Stimulated activated CD4-positive, alpha-beta T cell treated with anti-CD3 and anti-CD28 coated beads, TNF-alpha, amount 100 ng/mL, for 24 hours (primary cell): ENCODE measurements at places on chromosomes 16 and 17.

DNA sequence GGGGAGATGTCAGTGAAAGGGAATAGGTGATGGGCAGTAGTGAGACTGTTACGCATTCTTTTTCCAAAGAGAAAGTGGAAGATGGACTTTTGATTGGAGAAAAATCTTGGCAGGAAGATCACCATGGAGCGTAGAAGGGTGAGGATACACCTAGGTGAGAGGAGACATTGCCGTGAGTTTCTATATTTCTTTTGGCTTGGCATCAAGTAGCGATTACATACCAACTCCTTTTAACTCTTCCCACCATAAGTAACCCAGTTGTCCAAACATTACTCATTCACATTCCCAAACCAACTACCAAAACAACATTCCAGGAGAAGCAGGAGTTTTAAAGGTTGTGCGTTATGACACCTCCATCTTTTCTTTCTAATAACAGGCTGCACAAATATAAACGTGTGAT is 10.7 kb upstream of the KRT28 start:
- no peak for DNase-seq

- DNase-seq, result no peak
Observed at GRCh38 chr16:81447383-81448101, 2.9 kb downstream of the CMIP start.

- no peak for DNase-seq
Observed at GRCh38 chr17:75933808-75934207, 7.0 kb downstream of the FBF1 start.

- DNase-seq, result no peak
Observed at GRCh38 chr17:8537734-8538133, 92.8 kb downstream of the MYH10 start.

DNA sequence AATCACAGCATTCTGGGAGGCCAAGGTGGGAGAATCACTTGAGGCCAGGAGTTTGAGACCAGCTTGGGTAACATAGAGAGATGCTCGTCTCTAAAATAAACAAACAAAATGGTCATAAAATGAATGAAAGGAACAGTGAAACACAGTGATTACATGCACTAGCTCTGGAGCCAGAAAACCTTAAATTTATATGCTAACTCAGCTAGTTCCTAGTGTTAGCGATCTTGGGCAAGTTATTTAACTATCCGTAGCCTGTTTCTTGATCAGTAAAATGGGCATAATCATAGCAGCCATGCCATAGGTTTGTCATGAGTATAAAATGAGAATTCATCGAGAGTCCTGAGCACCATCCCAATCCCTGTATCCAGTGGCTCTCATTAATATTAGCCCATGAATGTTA is 271.0 kb downstream of the GRIN2A start:
- DNase-seq, result no peak

DNA sequence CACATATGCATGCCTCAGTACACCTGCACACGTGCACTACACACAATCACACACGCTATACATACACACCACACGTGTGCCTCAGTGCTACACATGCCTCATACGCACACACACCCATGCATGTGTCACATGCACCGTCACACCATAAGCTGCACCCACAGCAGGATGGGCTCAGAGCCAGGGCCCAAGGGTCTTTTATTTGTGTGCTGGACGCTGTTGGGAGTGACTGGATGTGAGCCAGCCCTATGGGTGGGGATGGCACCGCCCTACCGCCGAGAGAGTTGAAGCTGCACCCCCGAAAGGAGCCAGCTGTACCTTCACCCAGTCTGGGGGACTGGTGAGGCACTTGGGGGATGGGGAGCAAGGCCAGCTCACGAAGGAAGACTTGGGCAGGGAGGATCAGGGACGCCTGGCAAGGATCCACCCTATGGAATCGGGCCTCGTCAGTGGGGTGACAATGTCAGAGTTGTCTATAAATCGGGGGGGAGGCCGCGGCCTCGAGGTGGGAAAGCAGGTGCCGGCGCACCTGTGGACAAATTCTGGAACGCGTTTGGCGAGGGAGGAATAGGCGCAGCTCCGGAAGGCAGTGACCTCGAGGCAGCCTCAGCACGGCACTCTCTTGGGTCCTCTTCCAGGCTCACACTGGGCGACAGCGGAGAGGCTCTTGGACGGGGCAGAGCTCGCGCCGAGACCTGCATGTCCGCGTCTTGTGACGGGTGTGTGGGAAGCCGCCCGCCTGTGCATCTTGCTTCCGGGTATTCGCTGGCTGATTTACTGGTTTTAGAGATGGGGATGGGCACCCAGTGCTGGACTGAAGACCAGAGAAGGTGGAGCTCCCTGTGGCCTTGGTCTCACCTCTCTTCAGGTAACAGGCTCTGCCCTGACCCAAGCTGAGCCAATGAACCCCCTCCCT is 7.3 kb downstream of the RGS11 start:
- DNase-seq, result no peak

DNA sequence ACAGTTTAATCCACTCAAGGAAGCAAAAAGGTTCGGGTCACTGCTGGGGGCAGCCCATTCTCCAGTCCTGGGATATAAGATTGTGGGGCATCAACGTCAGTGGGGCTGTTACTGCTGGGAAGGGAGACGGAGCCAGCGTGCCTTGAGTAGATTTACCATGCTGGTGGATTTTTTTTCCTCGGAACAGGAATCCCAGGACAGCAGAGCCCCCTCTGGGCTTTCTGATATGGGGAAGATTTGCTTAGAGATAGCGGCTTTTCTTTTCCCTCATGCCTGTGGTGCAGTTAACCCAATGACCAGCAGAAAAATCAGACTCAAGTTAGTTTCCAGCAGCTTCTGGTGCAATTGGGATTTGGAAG is 35.4 kb downstream of the WSCD1 start:
- DNase-seq, result no peak

GRCh38 chr17:39804839-39805238 is 59.3 kb downstream of the IKZF3 start:
- no peak for DNase-seq

- no peak for DNase-seq
Observed at GRCh38 chr16:50006964-50007363, 18.1 kb upstream of the CNEP1R1 start.

GRCh38 chr16:22235839-22236745 is 30.0 kb downstream of the EEF2K start:
- no peak for DNase-seq

GRCh38 chr17:7098802-7099459 is 15.7 kb downstream of the ASGR2 start:
- DNase-seq, result no peak

DNA sequence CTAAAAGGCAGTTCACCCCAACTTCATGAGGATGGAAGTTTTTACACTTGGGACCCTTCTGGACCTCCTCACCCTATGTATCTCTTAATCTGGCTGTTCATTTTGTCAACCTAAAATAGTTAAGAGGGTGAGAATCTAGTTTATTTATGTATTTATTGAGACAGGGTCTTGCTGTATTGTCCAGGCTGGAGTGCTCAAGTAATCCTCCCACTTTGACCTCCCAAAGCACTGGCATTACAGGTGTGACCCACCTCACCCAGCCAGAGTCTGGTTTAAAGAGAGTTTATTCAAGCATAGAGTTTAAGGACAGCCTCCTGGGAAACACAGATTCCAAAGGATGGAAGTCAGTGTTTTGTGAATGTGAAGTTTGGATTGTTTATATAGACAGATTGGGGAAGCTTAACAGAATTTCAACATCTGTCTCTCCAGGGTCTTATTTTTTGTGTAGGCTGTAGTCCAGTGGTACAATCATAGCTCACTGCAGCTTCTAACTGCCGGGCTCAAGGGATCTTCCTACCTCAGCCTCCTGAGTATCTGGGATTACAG is 8.0 kb upstream of the APPBP2 start:
- DNase-seq, result no peak

GRCh38 chr16:57226701-57227621 is 18.1 kb upstream of the ARL2BP start:
- DNase-seq, result no peak

GRCh38 chr16:81610144-81610842 is 165.7 kb downstream of the CMIP start:
- DNase-seq, result no peak

DNA sequence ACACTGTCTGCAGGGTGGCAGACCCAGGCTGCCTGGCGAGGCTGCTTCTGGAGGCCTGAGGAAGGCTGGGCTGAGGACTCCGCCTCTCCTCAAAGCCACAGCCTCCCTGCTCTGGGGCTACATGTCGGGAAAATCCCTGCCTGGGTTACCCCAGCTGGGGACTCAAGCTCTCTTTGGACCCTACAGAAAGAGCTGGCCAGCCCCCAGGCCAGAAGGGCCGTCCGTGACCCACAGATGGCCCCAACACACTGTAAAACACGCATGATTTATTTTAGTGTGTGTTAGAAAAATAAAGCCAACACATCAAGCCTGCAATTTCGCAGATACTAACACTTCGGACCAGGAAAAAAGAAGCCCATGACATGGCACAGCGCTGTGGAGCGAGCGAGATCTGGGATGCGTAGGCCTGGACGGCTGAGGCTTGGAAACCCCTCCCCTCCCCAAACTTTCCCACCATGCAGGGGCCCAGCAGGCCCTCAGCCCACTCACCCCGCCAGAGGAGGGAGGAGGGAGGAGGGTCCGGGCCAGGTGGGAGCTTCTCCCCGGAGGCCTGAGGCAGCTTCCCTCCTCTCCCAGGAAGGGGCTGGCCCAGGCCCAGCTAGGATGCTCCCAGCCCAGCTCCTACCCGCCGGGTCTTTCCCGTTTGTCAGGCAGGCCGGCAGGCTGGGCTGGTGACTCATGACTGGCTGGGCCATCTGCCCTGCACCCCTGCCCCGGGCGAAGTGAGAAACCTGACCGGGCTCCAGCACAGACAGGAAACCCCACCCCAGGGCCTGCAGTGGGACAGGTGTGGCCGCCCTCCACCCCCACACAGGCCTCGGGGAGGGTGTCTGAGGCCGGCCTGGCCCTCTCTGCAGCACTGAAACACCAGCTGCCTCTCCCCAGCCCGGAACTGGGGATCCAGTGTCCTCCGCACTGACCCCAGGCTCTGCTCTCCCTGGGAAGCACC is 34.1 kb upstream of the SLC38A10 start:
- no peak for DNase-seq

DNA sequence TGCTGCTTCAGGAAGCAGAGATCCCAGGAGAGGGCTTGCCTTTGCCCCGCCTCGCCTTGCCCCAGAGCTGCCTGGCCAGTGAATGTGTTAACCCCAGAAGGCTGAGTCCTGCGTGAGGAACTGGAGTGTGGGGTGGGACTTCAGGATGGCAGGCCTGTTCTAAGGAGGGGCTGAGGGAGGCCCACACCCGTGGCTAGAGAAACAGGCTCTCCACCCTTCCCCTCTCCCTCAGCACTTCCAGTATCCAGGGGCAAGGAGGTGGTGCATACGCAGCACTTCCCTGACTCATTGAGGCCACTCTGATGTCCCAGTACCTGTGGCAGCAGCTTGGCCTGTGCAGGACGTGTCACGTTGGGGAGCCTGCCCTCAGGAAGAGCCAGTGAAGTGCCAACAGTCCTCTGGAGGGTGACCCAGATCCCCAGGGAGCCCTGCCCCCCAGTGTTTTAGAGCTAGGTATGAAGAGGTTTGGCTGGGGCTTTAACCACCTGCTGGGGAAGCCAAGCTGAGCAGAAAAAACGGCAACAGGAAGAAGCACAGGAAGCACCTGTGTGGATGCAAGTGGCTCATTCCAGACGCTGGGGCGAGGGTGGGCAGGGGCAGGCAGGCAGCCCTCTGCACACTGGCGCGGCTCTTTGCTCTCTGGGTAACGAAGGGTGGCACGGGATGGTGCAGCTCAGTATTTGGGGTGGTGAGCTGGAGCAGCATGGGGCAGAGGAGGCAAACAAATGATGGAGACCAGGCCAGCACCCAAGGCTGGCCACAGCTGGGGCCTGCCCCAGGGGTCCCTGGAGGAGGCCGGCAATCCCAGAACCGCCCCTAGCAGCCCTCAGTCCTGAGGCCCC is 14.7 kb upstream of the CTCF start:
- no peak for DNase-seq

- no peak for DNase-seq
Observed at GRCh38 chr16:82138478-82139285, 31.3 kb downstream of the MPHOSPH6 start.

DNA sequence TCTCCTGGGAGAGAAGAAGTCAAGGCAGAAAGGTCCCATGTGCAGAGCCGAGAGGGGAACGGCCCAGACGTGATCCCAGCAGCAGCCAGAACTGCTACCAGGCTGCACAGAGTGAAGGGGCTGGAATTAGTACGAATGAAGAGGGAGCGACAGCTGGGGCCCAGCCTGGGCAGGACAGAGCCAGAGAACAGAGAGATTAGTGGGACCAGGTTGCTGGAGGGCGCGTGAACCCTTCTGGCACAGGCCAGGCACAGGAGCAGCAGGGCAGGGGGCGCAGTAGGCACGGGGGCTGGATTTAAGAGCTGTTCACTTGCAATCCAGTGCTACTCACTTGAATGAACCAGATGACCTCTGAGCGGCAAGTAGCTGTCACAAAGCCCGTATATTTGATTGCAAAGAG is 66.9 kb downstream of the PLXDC1 start:
- no peak for DNase-seq

DNA sequence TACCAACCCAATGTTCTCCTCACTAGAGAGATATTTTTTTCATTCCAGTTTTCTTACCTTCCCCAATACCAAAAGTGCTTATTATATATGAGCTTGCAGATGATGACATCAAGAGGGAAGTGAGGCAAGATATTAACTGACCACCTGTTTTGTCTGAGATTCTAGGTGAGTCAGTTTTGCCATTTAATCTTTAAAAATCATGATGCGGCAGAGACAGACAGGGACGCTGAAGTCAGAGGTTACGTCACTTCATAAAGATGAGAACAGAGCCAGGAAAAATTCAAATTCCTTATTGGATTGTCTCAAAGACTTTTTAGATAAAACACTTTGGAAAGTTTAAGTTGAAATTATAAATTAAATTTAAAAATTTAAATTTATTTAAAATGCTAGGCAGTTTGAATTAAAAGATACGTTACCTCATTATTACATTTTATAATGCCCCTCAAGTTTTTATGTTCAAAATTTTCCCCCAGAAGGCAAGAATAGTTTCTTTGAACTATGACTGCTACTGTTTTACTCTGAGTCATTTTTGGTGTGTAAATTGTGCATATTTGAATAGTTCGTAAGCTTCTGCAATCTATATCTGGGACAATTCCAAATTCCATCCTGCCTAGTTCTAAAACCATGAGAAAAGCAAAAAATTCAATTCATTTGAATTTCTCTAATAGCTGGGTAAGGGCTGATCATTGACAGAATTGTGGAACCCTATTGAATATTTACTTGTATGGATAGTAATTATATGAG is 839.6 kb upstream of the GOT2 start:
- no peak for DNase-seq

DNA sequence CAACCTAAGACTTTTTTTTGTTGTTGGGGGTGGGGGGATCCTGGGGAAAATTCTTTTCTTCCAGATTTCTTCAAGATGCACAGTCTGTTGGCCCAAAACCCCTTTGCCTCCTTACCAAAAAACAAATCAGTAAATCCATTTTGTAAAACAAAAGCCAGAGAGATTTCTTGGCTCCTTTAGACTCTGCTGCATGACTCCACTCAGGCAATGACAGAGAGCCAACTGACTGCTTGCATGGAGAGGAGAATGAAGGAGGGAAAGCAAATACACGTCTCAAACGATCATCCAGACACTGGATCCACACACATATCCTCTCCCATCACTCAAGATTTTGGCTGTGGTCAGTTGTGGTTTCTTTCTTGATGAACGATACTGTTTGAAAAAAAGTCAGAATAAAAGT is 13.8 kb downstream of the COPRS start:
- DNase-seq, result no peak
